ENCODE measurements at places on chromosomes 7 and 10.

DNA sequence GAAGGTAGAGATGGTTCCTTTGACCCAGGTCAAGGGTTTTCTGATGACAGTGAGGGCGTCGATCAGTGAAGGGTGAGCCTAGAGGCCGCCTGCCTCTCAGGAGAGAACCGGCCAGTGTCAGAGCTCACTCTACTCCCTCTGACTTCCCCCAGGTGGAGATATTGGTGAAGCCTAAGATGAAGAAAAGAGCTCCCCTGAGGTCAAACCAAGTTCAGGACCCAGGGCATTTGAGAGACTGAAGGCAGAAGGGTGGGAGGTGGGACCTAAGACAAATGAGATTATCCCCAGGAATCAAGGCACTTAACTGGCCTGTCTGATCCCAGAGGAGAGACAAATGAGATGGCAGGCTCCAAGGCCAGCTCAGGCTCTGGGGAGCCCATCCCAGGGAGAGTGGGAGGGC lies 104.7 kb downstream of the CDH23 start:
- DNase-seq = no peak

- DNase-seq = no peak
Observed at GRCh38 chr10:77680065-77680464, 42.5 kb upstream of the KCNMA1 start.

GRCh38 chr10:43854007-43854406 lies 205.3 kb upstream of the ZNF32 start:
- DNase-seq = no peak

DNA sequence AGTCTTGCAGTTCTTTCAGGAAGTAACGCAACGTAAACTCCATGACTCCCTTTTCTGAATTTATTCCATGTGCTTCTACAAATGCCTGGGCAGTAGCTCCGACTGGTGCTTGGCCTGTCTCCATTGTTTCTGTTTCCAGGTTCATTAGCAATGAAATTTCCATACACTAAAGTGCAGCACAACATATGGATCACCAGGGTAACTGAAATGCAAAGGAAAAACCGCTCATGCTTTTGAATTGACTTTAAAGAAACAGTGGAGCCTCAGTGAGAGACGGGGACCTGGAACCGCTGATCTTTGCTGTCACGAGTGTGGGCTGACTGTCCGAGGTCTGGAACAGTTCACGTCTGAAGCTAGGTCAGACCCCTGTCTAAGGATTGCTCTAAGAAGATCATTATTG lies 126.5 kb upstream of the IGFBP3 start:
- DNase-seq = no peak

- no peak for DNase-seq
Observed at GRCh38 chr10:43044448-43044921, 32.4 kb upstream of the RET start.

- no peak for DNase-seq
Observed at GRCh38 chr7:90507692-90508091, 38.3 kb downstream of the PTTG1IP2 start.

DNA sequence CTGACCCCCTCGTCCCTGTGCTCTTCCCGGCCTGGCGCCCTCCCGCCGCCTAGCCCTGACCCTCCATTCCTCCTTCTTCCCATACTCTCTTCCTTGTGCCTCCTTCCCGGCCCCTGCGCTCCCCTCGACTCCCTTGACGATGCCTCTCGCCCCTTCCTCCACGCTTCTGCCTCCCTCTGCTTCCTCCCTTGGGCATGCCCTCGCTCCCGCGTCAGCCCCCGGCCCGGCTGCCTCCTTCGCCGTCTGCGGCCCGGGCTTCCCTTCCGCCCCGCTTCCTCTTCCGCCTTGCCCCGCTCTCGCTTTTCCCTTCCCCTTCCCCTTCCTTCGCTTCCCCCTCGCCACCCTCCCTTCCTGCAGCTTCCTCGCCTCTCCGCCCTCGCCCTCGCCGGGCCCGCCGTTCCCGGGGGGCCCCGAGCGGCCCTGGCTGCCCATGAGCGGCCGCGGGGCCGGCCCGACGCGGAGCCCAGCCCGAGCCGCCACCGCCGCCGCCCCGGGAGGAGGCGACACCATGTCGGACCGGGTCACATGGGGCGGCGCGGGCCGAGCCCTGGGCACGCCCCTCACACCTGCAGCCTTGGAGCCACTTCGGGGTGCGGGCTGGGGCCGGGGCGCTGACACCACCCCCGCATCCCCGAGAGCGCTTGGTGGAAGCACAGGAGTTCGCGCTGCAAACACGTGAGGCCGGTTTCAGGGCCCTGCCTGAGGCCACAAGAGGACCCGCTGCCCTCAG lies at the start of gene FBXW4:
Gene FBXW4, minus strand, starts transcription at position 497 of the 730 bp plus-strand sequence. Its CDS starts 65 bp downstream, at position 432.
- peak; percentile 70 for DNase-seq

DNA sequence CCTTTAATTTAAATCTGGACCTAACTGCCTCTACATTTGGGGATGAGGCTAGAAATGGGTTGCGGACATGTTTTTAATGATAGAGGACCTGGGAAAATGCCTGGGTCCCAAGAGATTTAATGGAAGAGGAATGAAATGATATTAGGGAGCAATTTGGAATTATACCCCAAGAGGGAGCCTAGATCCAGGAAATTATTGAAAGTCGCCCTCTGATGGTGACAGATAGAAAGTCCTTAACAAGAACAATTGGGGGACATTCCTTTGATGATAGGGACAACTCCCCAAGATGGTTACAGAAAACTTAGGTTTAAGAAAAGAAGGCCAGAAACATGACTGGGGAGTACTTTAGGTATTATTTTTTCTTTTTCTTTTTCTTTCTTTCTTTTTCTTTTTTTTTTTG lies 9.5 kb upstream of the TSGA13 start:
- peak; percentile 48 for DNase-seq

GRCh38 chr10:24331457-24331856 lies 122.5 kb downstream of the KIAA1217 start:
- DNase-seq = no peak

DNA sequence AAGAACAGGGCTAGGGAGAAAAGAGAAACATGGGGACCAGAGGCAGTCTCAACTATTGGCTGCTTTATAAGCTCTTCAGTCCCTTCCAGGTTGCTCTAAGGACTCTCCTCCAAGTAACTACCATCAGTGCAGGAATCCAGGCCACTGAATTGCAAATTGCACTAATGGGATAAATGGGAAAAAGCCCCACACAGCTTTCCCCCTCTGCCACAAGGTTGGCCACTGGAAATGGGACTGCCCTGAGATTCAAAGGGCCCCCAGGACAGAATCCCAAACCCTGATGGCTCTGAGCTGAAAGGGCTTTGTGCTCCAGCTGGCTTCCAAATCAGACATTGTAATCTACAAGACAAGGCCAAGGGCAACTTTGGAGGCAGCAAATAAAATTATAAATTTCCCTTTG lies 633.2 kb downstream of the ACTR3B start:
- no peak for DNase-seq

DNA sequence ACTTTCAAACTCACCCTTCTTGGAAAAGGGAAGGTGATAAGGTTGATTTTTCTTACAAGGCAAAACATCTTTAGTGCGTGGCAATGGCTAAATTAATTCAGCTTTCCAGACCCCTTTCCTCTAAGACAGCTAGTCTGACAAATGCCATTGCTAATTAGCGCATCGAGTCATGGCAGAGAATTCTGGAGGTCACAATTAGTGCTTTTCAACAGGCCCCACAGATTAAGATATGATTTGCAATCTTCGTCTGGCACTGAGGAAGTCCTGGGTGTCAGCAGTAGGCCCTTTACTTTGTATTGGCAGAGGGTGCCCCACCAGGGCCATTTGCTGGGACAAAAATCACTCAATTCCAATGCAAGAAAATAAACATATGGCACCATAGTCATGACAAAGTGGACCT lies 189.2 kb upstream of the AGK start:
- DNase-seq = no peak

DNA sequence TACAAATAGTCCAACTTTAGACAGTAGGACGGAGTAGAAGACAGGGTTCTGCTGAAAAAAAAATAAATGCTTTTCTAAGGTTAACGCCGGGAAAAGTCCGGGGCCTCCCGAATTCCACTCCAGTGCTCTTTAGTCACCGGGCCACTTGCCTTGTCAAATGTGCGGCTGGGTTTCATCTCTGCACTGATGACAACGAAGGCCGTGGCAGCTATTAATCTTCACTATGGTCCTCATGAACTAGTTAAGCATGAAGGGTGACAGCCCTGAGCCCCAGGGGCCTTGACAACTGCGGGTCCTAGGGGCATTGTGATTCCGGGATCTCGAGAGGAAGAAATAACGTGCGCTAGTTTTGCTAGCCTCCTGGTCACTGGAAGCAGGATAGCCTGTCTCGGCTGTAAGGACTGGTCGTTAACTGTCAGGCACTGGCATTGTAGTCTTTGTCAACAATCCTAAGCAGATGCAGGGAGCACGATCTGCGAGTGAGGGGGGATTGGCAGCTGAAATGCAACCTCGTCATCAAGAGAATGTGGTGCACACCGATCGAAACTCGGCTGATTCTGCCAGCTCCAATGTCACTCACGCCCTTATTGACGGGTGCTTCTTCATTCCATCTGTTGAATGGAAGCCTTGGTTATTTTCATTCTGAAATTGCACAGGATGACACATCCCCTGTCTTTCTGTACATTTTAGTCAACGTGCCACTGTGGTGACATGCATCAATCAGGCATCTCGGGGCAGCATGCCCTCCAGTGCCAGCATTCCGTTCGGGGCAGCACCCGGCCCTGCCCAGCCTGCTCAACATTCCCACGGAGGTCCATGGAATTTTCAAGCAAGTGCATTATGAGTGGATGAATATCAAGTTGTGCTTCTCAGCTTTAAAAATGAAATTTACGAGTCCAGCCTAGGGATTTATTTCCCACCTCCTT lies 51.6 kb upstream of the MGMT start:
- no peak for DNase-seq

- DNase-seq = peak; percentile 59
Observed at GRCh38 chr10:32332299-32332750, 14.6 kb downstream of the EPC1 start.

DNA sequence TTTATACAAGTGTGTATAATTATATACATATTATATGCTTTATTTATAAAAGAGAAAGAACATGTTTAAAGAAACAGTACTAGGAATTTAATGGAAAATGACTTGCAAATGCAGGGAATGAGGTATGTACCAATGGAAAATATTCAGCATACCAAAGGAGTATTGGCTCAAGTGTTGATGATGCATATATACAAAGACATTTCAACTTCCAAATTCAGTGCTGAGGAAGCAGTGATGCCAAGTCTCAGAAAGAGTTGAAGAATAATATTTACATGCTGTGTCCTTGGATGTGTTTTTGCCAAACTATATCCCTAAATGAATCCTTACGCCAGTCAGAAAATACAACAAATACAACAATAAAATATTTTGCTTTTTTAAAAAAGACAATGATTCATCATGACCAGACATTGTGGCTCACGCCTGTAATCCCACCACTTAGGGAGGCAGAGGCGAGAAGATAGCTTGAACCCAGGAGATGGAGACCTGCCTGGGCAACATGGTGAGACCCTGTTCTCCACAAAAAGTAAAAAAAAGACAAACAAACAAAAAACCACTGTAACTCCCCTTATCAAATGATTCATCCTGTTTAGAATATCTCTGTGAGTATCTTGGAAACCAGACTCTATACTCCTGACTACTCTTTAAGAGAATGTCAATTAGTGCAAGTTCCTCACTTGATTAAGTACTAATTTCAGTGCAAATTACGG lies 157.2 kb downstream of the CHRM2 start:
- DNase-seq = no peak

- no peak for DNase-seq
Observed at GRCh38 chr7:109178342-109178741, 608.7 kb downstream of the DNAJB9 start.

DNA sequence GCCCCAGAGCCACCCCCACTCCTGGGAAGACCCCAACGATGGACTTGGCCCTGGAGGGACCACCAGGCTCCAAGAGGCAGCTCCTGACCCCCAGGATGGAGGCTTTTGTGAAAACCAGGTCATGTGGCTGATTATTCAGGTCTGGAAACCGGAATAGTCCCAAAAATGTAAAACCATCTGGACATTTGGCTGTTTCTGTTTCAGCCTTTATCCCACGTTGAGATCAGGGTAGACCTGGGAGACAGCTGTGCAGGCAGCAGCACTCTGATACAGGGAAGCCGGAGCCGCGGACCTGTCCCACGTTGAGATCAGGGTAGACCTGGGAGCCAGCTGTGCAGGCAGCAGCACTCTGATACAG lies 7.1 kb upstream of the ADGRA1 start:
- DNase-seq = no peak

DNA sequence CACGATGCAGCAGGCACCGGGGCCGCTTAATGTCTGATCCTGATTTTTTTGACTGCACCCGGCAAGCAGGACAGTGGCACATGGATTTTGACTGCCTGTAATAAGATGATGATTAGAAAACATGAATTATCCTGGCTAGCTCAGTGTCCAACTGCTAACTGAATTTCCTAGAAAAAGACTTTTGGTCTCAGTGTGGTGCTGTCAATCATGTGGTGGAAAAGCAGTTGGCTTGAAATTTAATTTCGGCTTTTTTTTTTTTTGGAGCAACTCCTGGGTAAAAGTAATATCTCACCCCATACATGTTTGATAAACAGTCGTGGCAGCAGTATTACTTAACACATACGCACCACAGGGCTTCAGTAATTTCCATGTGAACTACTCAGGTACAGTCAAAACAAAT lies 227.7 kb downstream of the FANK1 start:
- DNase-seq = no peak

- peak; percentile 90 for DNase-seq
Observed at GRCh38 chr7:32957326-32958045, at the start of gene FKBP9. Gene FKBP9 (plus strand): TSS chr7:32957440. CDS start chr7:32957574, 134 bp downstream.

DNA sequence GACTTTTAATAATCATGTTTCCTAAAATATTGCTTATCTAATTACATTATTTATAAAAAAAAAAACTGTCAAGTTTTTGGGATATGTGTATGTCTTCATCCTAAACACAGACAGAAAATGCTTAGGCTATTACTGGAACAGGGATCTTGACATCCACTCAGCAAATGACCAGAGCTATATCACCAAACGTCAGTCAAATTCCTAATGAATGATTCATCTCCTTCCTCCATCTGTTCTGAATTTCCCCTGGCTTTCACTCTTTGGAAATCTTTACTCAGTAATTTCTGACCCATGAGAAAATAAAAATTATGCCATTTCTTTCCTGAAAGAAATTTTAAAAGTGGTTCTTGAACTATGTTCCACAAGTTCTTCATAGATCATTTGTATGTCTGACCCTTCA lies 552.4 kb upstream of the KCND2 start:
- no peak for DNase-seq

- no peak for DNase-seq
Observed at GRCh38 chr7:89661876-89662275, 492.4 kb upstream of the STEAP1 start.

DNA sequence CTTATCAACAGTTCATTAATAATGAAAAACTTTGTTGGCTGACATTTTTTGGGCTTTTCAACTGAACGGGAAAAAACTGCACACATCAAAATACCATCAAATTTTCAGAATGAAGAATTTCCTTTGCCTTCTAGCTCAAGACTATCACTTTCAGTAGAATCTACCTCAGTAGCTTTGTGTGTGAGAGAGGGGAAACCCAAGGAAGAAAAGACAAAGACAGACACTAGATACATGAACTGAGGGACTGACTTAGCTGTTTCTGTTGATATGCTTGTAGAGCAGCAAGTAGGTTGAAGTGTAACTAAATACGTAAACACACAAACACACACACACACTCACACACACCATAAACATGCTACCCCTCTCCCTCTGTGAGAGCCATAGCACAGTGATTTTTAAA lies 257.1 kb downstream of the CDK14 start:
- DNase-seq = no peak
